ENCODE measurements at places on chromosomes 12 and 14. TPM values are rescaled to one million over a fixed set of nuclear protein-coding genes. Genes with fewer than 3 reads are reported as not detected.

DNA sequence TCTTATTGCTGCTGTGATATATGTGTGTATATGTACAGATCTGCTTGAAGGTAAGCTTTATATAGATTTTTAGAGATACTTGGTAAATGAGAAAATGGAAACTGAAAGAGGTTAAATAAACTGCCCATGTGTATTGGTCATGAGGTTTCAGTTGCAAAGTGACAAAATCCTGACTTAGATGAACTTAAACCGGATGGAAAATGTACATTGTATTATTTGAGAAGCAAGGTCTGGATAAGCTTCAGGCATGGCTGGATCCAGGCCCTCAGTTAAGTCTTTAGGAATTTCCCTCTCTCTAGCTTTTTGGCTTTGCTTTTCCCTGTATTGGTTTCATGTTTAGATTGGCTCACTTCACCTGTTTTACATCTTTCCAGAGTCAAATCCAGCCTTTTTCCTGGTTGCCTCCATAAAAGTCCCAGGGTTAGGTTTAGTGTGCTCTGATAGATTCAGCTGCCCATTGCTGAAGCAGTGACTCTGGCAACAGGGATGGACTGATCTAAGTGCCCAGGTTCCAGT, 21.0 kb upstream of the MAP1LC3B2 start:
- no peaks in the 10 kb centered on the region for H3K36me3 ChIP-seq
- H3K27me3 ChIP-seq: no peaks in the 10 kb centered on the region
- H3K27ac ChIP-seq: peak overlapping the region; percentile 25
- peaks cover 60% of the 10 kb centered on the region for H3K4me1 ChIP-seq
- no peak overlapping the region for H3K4me3 ChIP-seq

DNA sequence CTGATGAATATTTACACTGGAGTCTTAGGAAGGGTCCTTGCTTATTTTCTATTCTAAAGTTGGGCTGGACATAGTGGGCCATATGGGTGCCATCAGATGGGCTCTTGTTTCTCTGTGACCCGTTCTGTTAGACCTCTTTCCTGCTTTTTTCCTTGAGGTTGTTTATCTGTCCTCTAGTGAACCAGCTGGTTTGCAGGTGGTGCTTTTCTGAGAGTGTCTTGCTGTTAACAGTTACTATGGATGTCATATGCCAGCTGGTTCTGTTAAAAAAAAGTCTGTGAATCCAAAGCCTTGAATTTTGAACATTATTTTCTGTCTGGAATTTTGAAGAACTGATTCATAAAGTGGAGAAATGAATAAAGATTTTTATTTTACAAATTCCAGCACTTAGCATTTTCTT, 29.2 kb downstream of the ZC3H14 start:
- H3K27me3 ChIP-seq: no peaks in the 10 kb centered on the region
- H3K4me1 ChIP-seq: no peaks in the 10 kb centered on the region
- H3K4me3 ChIP-seq: no peak overlapping the region
- H3K36me3 ChIP-seq: peaks cover 21% of the 10 kb centered on the region
- DNase-seq: no peak
- no peak overlapping the region for H3K27ac ChIP-seq

DNA sequence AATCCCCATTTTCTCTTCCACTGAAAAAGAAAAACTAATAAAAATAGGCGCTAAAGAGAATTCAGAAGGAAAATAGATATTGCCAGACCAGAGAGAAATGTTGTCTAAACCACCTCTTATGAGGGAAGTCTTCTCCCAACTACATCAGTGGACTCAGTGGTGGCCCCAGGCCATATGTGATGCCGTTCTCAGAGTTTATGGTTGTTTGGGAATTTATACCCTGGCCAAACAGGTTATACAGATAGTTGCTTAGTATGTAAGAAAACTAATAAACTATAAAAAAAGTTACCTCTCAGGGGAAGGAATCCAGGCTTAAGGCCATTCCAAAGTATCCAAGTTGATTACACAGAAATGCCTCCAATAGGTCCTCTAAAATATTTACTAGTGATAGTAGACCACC, 103.4 kb upstream of the RBM19 start:
- no peaks in the 10 kb centered on the region for H3K4me1 ChIP-seq
- DNase-seq: no peak
- H3K4me3 ChIP-seq: no peak overlapping the region
- H3K36me3 ChIP-seq: no peaks in the 10 kb centered on the region

DNA sequence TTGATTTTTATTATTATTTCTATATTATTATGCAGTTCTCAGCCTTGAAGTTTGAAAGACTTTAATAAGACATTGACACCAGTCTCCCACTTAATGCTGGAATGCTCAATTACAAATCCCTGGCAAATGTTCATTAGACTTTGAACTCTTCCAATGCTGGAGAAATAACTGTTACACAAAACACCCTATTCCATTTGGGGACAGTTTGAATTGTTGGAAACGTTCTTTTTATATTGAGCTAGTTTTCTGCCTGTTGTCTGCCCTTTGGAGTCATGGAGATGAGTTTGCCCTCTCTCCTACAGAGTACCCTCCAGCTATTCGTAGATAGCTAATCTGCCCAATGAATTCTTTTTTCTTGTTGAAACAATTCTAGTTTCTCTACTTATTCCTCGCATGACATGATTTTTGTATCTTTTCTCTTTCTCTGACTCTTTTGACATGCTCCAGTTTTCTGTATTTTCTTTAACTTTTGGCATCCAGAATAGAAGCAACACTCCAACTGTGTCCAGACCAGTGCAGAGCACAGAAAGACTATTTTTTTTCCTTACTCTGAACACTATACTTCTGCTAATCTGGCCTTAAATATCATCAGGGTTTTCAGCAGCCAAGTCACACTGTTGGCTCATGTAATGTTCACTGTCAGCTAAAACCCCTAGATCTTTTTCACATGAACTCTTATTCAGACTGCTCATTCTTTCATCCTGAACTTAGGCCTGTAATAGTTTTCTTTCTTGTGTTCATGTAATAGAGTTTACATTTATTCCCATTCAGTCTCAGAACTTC, 379.3 kb downstream of the RAD51B start:
- no peaks in the 10 kb centered on the region for H3K36me3 ChIP-seq
- H3K27ac ChIP-seq: peak overlapping the region; percentile 85
- no peaks in the 10 kb centered on the region for H3K27me3 ChIP-seq
- DNase-seq: no peak
- H3K4me1 ChIP-seq: peaks cover 56% of the 10 kb centered on the region

DNA sequence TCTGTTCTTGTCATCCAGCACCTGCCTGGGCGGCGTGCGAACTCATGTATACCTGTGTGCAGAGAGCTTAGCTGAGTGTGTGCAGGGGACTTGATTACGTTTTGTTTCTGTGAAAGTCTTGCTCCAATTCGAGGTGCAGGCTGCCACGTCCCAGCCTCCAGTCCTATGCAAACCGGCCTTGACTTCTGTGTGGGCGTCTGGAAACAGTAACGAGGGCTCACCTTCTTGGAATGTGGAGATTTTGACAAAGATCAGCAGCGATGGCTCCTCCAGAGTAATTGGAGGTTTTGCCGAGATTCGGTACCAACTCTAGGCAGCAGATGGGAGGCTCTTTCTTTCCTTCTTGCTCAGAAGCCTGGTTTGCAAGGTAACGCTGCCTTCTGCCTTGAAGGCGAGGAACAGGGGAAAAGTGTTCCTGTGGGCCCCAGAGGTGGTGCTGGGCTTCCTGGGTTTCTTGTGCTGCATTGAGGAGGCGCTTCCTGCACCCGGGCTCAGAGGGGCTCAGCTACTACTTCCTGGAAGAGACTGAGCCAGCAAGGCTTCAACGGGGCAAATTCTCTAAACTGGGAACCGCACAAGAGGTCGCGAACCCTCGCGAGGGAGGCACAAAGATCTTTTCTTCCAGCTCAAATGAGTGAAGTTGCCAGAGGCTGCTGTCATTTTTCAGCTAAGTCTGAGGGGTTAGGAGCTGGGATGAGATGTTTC, 249.0 kb downstream of the AACS start:
- no peaks in the 10 kb centered on the region for H3K36me3 ChIP-seq
- DNase-seq: no peak
- H3K4me3 ChIP-seq: no peak overlapping the region
- no peak overlapping the region for H3K27ac ChIP-seq
- H3K27me3 ChIP-seq: peaks cover 18% of the 10 kb centered on the region
- no peaks in the 10 kb centered on the region for H3K4me1 ChIP-seq

- no peak overlapping the region for H3K4me3 ChIP-seq
- H3K27me3 ChIP-seq: no peaks in the 10 kb centered on the region
- no peaks in the 10 kb centered on the region for H3K36me3 ChIP-seq
- no peak for DNase-seq
Observed at GRCh38 chr12:77742631-77743030, 88.1 kb upstream of the NAV3 start.

The PKP2 gene
- total RNA-seq: 21.5 TPM
